ENCODE measurements at places on chromosomes 6 and 20.

DNA sequence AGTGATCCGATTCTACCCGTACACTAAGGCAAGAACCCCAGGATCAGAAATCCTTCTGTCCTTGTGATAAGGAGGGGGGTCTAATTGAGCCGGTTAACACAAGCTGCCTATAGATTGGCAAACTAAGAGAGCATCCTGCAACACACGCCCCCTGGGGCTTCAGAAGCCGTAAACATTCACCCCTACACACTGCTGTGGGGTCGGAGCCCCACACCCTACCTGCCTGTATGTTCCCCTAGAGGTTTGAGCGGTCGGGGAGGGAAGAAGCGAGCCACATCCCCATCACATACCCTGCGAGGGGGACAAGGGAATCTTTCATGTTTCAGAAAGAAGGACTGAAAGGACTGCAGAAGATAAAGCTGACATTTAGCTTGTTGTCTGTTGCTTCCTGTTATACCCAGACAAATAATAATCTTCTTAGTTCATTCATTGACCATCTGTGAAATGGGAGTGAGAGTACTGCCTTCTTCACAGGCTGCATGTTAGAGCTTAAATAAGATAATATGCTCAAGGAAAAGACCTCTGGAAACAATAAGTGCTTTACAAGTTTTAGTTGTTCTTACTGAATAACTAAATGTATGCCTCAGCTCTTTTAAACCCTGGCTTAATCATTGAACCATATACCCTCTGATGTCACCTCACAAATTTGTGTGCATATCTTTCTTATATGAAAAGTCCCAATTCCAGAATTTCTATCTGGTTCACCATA, 74.2 kb upstream of the RNF217 start:
- DNase-seq = no peak

- DNase-seq = no peak
Measured at GRCh38 chr20:41379551-41379950, 12.9 kb upstream of the EMILIN3 start.

GRCh38 chr6:56638760-56639159, 3.9 kb downstream of the DST start:
- no peak for DNase-seq

DNA sequence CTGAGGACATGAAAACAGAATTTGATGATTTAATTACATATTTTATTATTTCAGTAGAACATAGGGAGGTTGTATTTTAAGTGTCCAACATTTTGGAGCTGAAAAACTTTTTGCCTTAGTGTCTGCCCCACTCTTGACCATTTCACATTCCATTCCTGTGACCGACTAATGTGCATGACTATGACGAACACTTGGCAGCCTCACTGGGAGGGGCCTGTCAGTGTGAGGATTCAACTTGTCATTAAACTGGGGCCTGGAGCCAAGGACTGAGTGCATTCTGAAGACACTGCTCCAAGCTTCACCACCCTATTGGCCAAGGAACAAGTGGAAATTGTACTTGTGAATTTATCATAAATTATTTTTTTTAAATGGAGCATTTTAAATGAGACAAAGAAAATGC, 661.3 kb downstream of the BCKDHB start:
- DNase-seq = no peak

DNA sequence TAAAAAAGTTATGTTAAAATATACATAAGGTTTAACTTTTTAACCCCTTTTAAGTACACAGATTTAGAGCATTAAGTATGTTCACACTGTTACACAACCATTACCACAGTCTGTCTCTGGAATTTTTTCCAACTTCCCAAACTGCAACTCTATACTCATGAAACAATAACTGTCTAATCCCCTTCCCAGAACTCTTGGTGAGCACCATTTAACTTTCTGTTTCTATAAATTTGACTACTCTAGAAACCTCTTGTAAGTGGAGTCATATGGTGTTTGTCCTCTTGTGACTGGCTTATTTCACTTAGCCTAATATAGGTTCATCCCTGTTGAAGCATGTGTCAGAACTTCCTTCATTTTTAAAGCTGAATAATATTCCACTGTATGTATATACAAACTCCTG, 98.1 kb downstream of the MAP3K7 start:
- DNase-seq = no peak

- no peak for DNase-seq
Measured at GRCh38 chr6:114428341-114428740, 85.5 kb upstream of the HS3ST5 start.

- DNase-seq = no peak
Measured at GRCh38 chr6:107045826-107046675, 18.1 kb downstream of the MTRES1 start.

GRCh38 chr6:55536391-55536956, 42.5 kb downstream of the HMGCLL1 start:
- no peak for DNase-seq

GRCh38 chr20:7770046-7770445, 170.2 kb downstream of the HAO1 start:
- no peak for DNase-seq

DNA sequence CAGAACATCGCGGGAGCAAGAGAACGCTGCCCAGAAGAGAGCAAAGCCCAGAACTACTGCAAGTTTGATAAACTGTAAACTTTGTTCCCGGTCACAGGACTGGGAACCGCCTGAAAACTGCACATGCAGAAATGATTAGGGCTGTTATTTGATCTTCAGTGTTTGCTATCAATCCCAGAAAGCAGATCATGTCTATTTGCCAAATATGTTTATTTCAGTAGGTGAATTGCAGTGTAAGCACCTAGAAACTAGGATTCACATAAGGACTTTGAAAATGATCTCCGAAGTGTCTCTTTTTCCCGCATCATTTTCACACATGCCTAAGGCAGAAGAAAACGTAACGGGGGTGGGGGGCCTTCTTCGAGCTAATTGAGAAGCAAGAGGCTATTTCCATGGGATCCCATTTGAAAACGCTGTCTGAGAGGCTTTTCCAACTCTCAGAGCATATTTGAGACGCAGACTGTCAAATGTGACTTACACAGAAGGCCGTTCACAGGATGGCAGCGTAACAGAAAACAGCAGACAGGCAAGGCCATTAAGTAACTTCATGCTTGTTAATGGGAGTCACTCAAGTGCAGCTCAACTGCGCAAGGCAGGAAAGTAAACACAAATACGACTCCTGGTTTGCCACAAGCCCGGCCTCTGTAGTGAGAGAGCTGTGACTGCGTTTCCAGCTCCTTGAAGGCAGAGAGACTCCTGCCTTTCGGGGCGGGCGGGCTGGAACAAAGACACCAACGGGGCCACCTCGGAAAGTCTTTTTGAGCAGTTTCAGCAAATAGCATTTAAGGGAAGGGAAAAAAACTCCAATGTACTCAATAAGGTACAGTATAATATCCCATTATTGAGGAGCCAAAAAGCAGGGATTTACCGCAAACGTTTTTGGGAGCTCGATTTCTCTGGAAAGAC, 144.7 kb upstream of the ZNF217 start:
- no peak for DNase-seq

DNA sequence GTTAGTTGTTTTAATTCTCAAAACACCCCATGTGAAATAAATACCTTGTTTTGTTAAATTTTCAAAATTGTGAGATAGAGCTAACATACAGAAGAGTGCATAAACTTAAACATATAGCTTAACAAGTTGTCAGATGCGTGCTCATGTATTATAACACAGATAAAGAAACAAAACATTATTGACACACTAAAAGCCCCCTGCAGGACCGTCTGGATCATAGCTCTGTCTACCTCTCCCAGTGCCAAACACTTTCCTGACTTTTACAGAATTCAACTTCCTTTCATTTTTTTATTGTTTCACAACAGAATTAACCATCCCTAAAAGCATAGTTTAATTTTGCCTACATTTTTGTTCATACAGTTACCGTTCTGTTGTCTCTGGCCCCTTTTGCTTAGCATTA, 17.8 kb upstream of the FRK start:
- no peak for DNase-seq

DNA sequence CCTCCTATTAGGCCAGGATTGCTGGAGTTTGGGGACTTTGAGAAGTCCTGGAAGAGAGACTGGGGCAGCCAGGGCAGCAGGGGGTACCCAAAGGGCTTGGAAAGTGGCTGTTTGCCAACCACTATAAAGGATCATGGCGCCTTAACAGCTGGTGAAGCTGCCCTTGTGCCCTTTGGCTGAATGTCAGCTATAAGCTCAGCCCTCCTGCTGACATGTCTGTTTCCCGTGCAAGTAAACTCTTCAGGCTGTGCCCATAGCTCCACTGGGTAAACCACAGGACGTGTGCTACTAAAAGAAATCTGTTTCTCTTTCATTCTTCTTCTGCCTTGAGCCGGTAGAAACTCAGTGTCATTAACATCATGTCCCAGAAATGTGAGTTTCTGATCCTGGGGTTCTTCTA, 97.3 kb downstream of the CAP2 start:
- no peak for DNase-seq

DNA sequence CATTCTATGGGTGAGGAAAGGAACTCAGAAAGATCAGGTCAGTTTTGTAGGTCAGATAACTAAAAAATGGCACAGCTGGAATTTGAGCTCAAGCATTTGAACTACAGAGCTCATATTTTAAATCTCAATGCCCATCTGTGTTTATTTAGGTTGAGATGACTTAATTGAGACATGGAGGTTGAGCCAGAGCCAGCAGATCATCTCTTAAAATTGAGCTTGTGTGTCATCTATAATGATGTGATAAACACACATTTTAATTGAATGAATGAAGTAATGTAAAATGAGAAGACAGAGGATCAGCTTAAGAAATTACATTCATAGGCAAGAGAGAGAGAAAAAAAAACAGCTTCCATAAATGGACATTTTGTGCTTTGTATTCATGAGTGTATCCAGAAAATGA, 3.7 kb downstream of the MANEA start:
- DNase-seq = no peak

DNA sequence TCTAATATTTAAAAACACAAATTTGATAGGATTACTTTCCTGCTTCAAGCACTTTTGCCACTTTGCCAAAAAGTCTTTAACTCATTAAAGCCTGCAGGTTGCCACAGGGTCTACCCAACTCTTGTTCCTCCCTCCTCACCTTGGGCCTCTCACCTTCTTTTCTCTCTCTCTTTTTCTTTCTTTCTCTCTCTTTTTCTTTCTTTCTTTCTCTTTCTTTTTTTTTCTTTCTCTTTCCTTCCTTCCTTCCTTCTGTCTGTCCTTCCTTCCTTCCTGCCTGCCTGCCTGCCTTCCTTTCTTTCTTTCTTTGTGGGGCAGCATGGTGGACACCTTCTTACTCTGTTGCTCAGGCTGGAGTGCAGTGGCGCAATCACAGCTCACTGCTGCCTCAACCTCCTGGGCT, 50.2 kb downstream of the C6orf52 start:
- DNase-seq = no peak

DNA sequence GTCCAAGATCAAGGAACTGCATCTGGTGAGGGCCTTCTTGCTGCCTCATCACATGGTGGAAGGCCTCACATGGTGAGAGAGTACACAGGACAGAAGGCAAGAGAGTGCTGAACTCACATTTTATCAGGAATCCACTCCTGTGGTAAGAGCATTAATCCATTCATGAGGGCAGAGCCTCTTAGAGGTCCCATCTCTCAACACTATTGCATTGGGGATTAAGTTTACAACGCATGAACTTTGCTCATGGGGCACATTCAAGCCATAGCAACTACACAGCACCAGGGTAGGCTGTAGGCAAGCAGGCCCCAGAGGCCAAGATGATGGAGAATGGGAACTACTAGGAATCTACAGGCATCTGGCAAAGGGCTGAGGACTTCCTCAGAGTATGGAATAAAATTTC, 10.0 kb upstream of the TGIF2 start:
- no peak for DNase-seq

DNA sequence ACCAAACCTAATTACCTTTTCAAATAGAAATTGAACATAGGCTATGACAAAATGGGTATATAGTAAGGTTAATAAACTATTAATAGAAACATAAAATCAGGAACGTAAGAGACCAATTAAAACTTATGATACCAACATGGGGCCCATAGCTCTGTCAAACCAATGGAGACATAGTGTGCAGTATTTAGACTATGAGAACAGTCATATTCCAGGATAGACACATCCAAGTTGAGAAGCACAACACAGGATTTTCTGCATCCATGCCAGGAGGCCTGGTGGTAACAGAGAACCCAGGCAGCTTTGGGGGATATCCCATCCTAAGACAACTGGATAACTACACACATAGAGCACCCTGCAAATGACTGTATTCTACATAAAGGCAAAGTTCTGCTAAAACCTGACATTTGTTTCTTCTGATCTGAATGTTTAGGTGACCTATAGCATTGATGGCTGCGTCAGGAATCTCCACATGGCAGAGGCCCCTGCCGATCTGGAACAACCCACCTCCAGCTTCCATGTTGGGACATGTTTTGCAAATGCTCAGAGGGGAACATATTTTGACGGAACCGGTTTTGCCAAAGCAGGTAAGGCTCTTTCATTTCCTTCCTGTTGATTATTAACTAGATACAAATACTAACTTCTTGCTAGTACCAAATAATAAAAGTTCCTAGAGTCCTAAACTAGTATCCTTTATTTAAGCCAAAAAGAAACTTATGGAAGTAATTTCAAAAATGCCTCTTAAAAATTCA, 202.7 kb downstream of the ARHGAP18 start:
- DNase-seq = no peak

- no peak for DNase-seq
Measured at GRCh38 chr6:16033214-16033613, 95.7 kb upstream of the MYLIP start.

DNA sequence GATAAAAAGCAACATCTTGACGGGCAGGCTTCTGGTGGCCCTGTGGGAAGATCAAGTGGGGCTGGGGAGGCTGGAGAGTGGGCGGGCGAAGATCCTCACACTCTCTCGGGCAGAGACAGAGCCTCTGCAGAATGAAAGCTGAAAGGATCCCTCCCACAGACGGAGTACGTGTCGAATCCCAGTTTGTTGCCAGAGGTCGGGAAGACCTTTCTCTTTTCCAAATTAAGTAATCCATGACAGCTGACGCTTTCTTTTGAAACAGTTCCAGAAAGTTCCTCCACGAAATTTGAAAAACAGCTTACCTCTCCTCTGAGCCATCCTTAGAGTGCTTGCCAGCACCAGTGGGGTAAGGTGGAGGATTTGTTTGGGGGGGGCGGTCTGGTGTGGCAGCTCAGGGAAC, 155.6 kb upstream of the SMLR1 start:
- DNase-seq = no peak

DNA sequence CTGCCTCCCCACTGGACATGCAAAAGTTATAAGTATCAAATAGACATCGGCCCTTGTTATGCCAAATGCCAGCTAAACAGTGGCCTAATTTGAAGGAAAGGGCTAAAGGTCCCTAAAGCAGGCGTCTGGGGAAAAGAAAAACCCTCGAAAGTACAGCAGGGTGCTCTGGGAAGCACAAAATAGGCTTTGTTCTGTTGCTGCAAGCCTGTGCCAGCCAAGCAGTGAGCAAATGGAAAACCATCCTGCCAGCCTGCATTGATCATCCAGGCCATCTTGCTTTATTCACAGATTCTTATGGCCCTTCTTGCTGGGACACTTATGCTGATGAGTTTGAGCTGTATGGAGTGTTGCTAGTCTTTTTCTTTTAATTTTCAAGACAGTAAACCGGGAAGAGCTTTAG, 62.2 kb upstream of the PLEKHG1 start:
- no peak for DNase-seq

DNA sequence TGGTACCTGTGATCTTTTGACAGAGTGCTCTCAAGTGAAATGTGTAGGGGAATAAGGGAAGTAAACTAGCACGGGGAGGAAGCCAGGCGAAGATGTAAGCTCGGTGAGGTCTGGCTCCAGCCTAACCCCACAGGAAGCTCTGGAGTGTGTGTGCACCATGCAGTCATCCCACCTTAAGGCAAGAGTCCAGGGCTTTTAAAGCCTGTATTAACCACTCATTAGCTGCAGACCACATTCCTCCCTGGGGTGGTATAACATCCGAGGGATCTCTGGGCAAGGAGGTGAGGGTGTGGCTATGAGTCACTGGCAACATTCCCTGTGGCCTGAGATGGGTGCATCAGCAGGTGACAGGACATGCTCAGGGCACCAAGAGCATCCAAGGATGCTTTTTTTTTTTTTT, 12.5 kb upstream of the RANBP9 start:
- DNase-seq = no peak

All from stimulated activated CD4-positive, alpha-beta T cell treated with anti-CD3 and anti-CD28 coated beads, Interleukin-1b, Interleukin-23, amount 100 ng/mL, for 1 hour (primary cell).